RPMI8226 (cell line): ENCODE measurements at places on chromosomes 13 and 19.

- no peak for DNase-seq
These were observed 185.9 kb downstream of the ZNF536 start for GRCh38 chr19:30557927-30558557.

- DNase-seq: peak; percentile 61
These were observed 830 bp downstream of the NEK5 start for GRCh38 chr13:52127783-52128702.

- DNase-seq: peak; percentile 19
These were observed 9.7 kb downstream of the TLE2 start for GRCh38 chr19:3019211-3019854.

GRCh38 chr19:2191456-2192310 lies 27.9 kb downstream of the DOT1L start:
- no peak for DNase-seq

DNA sequence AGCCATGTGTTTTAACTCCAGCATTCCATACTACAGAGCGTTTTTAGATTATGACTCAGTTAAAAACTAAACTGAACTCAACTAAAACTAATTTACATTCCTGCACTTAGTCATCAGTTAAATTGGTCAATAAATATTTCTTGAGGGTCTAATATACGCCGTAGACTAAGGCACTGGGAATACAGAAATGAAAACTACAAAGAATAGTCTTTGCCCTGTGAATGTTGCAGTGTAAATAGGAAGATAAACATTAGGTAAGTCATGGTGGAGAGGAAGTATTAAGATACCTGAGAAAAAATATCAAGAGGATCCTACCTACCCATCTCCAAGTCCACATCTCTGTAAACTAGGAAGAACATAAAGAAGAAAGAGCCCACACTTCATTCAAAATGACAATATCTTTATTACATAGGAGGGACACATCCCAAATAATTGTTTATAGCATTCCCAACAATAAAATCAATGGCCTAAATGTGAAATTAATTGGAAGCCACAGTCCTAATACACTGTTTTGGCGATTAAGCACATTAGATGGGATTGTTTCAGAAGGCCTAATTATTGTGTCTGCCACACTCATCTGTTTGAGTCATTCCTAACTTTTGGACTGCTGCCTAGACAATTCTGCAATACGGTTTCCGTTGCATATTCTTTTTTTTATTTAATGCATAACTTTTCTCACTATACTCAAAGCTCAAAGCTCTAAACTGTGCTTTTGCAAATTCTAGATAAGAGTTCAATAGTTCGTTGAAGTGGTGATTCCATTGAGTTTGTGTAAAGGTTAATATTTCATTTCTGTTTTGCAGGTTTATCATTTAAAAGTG lies 52.9 kb downstream of the MBNL2 start:
- DNase-seq: no peak

GRCh38 chr13:25585000-25585399 lies 213.2 kb downstream of the ATP8A2 start:
- DNase-seq: peak; percentile 33

DNA sequence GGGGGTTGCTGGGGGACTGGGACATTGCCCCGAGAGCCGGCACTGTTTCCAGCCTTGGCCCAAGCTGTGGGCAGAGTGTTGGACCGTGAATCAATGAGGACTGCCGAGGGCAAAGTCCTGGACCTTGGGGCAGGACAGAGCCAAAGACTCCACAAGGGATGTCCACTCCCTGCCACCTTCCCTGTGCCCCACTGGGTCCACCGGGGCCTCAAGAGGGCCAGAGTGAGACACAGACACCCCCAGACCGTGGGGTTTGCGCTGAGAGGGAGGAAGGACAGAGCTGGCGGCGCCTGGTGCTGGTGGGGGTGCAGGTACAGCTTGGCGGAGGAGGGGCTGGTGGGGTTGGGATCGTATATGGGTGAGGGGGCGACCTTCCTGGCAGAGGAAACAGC lies 11.8 kb downstream of the MAST3 start:
- DNase-seq: no peak

DNA sequence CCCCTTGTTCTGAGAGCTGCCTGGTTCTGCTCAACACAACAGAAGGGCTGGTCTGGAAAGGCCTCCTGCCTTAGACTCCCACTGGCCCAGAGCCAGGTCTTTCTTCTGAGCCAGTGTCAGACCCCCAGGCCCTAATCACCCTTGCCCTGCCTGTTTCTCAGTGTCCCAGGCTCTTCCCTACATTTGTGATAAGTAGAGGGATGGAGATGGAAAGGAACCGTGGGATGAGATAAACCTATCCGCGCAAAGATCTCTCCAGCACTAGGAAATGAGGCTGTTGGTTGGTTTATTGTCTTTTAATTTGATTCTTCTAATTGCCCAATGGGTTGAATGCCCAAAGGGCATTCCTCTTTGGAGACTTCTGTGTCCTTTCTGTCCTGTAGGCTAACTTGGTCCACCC lies 470.0 kb downstream of the TSHZ3 start:
- DNase-seq: no peak

- no peak for DNase-seq
These were observed 103.1 kb downstream of the TNFRSF19 start for GRCh38 chr13:23673354-23673753.

DNA sequence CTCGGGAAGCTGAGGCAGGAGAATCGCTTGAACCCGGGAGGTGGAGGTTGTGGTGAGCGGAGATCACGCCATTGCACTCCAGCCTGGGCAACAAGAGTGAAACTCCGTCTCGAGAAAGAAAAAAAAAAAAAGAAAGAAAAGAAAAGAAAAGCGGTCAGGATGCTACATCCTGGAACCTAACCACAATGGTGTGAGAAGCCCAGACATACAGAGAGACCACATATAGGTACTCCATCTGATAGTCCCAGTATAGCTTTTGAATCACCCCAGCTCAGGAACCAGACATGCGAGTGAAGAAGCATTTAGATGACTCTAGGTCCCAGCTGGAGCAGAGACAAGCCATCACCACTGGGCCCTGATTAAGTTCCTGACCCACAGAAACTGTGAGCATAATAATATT lies 3.2 kb downstream of the IFNL1 start:
- no peak for DNase-seq
